ENCODE measurements at places on chromosomes 13 and 19. TPM values are rescaled to one million over a fixed set of nuclear protein-coding genes. Genes with fewer than 3 reads are reported as not detected.
A peak's percentile ranks its signal among the peaks of the same experiment; 100 is the strongest.

Gene IGFL3
- not detected for total RNA-seq

Gene ZNF580
- total RNA-seq = 30.7 TPM

DNA sequence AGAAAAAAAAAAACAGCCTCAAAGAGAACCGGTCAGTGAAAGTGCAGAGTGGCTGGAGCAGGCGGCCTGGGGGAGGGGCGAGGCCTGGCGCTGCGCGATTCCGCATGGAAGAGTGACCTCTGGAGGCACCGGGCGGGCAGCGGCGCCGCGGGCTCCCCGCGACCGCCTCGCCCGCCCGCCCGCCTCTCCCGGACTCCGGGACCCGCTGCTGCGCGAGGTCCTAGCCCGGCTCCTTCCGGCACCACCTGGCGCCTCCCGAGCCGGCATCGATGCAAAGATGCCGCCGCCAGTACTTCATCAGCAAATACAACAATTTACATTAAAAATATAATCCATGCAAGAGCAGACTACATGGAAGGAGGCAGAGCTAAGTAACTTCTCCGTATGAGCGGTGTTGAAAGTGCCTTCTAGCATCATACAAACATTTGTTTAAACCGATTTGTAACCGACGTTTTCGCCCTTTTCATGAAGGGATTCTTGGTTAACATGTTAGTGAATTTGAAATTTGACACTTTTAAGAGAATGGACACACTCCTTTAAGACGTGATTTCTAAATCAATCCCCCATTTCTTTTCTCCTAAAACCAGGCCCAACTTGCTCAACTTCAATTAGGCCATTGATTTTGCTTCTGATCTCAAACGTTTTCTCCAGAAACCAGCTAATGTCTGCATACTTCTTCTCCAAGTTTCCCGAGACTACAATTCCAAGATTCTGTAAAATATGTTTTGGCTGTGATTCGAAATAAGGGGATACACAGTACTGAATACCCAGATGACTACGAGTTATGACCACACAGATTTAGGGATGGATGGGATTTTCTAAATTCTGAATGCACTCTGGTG lies 2.1 kb downstream of the EFNB2 start:
- peak; percentile 93 for DNase-seq

DNA sequence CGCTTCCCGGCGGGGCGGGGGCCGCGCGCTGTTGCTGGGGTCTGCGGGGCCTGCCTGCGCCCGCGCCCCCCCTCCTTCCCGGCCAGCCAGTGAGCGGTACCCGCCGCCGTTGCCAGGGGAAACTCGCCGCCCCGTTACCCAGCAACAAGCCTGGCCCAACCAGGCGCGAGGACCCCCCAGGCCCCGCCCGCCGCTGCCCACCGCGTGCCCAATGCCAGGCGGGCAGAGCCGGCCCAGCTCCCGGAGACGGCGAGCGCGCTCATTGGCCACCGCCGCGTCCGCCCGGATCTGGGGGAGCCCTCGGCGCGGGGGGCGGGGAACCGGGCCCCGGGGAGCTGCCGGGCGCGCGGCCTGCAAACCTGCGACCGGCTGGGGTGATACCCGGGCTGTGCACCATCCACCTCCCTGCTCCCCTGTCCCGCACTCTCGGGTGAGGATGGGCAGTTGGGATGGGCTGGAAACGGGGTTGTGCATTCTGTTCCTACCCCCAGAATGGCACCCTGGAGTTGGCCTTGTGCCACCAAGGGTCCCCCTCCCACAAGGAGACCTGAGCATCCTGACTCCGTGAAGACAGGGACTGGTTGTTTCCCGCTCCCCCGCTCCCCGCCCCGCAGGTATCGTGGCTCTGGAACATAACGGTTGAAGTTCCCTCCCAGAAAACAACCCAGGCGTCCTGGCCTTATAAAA lies 8.8 kb upstream of the BBC3 start:
- peak; percentile 75 for DNase-seq

DNA sequence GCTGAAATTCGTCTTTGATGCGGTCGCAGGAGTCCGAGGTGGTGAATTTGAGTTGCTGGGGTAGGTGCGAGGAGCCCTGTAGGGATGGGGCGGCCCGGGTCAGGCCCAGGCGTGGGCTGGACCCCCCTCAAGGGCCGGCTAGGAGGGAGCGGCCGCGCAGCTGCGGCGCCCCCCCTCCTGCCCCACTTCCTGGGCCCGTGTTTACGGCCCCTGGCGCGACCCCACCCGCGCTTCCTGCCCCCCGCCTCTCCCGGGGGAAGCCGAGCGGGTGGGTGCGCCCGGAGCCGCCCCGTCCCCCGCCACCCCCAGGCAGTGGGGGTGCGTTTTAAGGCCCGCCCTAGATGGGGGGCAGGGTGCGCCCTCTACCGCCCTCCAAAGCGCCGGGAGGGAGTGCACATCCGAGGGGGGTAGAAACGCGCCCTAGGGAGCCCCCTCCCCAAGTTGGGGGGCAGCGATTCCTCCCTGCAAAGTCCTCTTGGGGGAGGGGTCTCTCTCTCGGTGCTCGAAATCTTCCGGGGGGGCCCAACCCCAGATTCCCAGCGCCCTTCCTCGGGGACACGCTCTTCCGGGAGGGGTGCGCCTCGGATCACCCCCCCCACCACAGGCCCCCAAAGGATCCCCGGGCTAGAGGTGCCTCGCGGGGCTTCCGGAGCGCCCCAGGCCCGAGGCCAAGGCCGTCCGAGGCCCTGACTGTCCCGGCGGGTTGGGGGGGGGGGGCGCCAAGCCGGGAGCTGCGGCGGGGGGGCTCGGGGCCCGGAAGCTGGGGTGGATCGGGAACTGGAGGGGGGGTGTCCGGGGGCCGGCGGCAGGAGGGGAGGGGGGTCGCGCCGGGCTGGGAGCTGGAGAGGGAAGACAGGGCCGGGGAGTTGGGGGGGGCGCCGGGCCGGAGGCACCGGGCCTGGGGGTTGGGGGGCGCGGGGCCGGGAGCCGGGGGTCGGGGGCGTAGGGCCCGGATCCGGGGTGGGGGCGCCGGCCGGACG lies 823 bp downstream of the TLE5 start:
- DNase-seq = peak; percentile 83
